C1 segment of cervical spinal cord (tissue), 14 donors: ENCODE measurements at places on chromosomes 1 and 21.

DNA sequence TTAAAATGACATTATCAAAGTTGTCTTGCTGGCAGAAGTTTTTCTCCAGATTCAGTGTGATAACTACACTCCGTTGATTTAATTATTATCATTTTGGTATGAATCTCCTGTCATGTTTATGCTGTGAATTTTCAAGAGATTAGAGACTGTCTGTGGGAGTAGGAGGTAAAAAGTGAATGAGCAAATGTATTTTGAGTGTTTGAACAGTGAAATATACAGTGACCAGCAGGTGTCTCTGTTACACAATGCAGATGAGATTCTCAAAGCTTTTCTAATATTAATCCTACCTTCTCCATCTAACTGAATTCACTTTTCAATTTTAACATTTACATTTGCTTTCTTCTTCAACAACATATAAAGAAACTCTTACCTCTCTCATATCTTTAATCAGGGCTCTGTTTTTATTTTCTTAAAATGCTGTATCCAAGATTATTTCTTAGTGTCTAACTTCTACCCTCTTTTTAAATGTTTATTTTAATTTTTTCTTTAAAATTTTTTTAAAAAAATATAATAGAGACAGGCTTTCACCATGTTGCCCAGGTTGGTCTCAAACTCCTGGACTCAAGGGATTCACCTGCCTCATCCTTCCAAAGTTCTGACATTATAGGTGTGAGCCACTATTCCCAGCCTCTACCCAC lies 20.9 kb upstream of the HSPA13 start:
- no peak for DNase-seq

- no peak for DNase-seq
Measured at GRCh38 chr21:43854773-43855633, 10.0 kb upstream of the AGPAT3 start.

DNA sequence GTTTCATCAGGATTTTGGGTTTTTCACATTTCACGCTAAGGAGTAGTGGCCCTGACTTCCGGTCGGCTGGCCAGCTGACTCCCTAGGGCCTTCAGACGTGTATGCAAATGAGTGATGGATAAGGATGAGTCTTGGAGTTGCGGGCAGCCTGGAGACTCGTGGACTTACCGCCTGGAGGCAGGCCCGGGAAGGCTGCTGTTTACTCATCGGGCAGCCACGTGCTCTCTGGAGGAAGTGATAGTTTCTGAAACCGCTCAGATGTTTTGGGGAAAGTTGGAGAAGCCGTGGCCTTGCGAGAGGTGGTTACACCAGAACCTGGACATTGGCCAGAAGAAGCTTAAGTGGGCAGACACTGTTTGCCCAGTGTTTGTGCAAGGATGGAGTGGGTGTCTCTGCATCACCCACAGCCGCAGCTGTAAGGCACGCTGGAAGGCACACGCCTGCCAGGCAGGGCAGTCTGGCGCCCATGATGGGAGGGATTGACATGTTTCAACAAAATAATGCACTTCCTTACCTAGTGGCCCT lies 23.1 kb upstream of the TNFRSF1B start:
- DNase-seq: no peak

DNA sequence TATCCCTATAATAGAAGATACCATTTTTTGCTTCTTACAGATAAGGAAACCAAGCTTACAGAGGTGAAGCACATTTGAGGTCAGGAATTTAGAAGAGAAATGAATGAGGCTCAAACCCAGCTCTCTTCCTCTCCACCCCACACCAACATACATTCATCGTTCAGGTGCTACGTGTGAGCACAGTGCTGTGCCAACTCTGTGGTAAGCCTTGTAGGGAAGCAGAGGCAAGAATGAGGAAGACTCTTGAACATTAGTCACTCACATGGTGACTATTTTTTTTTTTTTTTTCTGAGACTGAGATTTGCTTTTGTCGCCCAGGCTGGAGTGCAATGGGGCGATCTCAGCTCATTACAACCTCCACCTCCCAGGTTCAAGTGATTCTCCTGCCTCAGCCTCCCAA lies 314.0 kb downstream of the NTNG1 start:
- no peak for DNase-seq

DNA sequence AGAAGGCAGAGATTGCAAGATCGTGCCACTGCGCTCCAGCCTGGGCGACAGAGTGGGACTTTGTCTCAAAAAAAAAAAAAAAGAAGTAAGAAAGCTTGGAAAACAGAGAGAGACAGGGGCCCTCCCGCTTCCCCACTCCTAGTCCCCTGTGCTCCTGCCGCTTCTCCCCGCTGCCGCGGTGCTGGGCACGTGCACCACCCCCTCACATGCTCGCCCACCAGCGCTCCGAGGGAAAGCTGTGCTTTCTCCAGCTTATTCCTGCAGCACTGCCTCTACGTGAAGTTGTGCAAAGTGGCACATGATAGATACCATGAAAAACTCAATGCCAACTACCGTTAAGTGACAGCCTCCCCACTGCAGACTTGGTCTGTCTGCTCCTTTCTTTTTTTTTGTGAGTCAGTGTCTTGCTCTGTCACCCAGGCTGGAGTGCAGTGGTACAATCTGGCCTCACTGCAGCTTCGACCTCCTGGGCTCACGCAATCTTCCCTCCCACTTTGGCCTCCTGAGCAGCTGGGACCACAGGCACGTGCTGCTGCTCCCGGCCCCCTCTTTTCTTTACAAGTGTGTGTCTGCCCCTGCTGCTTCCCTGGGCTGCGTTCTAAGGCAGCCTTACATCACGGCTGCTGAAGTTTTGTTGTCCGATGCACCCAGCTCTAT lies 15.4 kb downstream of the SLX9 start:
- DNase-seq: no peak

DNA sequence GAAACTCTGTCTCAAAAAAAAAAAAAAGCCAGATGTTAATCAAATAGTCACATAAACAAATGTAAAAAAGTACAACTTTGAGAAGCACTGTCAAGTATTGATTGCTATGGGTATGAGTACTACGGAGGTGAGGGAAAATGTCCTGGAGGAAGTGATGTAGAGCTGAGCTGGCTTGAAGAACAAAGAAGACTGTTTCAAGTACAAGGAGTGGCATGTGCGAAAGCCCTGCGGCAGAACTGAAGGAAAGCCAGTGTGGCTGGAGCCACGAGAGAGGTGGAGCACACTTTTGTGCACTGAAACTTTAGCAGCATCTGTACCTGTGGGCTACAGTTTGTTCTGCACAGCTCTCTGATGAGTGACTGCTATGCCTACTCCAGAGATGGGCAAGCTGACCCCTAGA lies 5.4 kb upstream of the RPS6KA1 start:
- DNase-seq: no peak

- no peak for DNase-seq
Measured at GRCh38 chr21:35325953-35326352, 276.9 kb upstream of the RUNX1 start.

DNA sequence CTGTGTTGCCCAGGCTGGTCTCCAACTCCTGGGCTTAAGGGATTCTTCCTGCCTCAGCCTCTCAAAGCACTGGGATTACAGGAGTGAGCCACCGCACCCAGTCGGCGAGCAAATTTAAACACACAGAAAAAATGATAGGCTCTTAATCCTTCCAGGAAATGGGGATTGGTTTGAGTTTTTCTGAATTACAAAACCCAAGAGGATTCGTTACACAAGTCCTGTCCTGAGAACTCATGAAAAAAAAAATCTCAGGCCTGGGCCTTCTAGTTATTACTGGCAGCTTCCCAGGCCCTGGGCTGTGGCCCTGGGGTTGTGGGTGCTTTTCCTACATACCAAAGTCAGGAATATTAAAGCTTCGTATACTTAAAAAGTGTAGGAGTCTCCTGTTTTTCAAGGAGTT lies 6.3 kb upstream of the IFNGR2 start:
- no peak for DNase-seq

GRCh38 chr1:116308276-116308675 lies 64.8 kb upstream of the ATP1A1 start:
- DNase-seq: no peak

DNA sequence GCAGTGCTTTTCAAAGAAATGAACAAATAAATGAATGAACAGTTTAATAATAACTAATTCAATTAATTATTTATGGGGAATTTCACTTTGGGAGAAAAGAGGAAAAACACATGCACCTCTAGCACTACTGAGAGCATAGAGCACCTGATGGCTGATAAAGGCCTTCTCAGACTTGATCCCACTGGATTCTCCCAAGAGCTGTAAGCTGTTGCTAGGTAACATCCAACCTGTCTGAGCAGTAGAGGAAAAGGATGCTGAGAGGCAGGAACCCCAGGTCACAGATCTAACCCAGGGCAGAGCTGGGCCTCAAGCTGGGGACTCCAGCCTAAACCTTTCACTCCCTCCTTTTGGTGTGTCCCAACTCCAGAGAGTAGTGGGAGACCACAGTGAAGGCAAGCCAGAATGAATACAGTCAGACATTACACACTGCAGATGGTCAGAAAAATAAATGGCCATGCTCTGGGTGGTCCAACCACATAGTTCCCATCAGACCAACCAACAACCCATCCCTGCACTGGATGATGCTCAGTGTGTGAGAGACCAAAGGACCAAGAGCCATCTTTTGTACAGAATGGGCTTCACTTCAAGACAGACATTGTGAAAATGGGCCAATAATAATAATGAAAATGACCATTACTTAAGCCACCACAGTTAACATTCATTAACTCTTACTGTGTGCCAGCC lies 15.4 kb downstream of the TRABD2B start:
- DNase-seq: no peak

DNA sequence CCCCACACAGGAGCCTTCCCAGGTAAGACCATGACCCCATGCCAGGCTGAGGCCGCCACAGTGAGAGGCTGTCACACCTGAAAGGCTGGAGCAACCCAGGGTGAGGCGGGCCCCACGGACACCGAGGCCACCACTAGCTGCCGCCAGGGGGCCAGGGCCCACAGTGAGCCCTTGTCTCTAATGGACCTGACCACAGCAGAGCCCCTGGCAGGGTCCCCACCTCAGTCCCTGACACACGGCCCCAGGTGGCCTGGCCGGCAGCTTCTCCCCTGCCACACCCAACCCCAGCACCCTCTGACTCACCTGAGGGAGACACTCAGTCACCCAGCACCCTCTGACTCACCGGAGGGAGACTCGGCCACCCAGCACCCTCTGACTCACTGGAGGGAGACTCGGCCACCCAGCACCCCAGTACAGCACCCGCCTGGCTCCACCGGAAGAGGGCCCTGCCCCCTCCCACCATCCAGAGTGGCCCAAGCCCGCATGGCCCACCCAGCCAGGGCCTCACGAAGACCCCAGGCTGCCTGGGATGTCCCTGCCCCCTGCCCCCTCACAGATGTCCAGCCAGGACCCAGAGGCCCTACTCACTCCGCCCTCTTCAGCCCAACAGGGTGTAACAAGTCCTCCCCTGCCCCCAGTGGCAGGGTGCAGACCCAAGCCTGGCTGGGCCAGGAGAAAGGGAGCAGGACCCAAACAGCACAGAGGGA lies 4.4 kb downstream of the DVL1 start:
- DNase-seq: no peak

GRCh38 chr21:34969423-34970166 lies 79.5 kb downstream of the RUNX1 start:
- DNase-seq: no peak

GRCh38 chr21:36330904-36331303 lies 10.9 kb downstream of the MORC3 start:
- no peak for DNase-seq

DNA sequence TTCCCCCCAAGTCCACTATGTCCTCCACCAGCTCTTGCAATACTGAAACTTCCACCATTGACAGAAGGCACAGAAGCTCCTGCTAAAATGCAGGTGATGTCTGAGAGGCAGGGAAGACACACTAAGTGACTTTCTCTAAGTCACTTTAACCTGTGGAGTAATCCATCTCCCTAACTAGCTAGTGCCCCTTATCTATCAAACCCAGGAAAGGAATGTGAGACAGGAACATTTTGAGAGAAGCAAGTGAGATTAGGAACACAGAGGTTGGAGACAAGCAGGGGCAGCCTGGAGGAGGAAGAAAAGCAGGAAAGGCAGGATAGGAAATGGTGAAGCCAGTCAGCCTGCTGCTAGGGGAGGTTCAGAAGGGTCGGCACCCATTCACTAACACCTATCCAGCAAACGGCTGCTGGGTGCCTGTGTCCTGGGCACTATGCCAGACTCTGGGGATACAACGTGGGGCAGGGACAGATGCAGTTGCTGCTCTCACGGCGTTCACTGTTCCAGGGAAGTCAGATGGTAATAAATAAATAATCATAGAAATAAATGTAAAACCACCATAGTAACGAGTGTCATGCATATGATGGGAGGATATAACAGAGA lies 7.0 kb downstream of the GPA33 start:
- DNase-seq: no peak

DNA sequence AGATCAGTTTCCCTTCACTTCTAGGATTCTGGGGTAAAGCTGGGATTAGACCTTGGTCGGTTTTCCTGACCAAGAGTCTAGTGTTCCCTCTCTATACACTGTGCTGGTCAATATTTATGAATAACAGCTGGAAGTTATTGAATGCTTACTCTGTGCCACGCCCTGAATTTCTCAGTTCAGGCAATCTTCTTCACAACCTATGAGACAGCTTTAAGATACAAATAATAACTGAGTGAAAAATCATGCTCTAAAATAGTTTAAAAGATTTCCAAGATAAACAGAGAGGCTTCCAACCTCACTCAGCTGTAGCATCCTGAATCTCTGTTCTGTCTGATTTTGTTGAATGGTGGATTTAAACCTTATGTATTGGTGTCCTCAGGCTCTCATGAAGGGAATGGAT lies 72.2 kb downstream of the GNG12 start:
- DNase-seq: no peak

- no peak for DNase-seq
Measured at GRCh38 chr1:115465802-115466363, 127.8 kb upstream of the NGF start.

DNA sequence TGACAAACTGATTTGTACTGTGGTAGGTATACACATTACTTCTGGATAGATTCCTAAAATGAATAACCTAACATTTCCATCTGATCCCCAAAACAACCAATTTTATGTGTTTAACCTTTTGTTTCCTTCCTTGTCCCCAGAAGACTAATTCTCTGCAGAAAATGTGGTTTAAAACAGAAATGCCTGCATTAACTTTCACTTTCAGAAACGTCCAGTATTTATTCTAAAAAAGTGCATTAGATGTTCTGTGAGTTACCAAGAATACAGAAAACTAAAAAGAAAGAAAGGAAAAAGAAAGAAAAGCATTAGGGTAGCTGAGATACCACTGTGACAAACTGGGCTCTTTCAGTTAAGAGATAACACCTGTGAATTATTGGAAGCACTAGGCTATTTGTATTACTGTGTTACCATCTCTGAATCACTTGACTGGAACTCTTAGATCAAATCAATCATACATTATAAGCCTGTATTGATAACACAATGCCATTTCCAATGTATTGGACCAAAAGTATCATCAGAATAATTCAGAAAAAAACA lies 177.7 kb downstream of the NCAM2 start:
- DNase-seq: no peak

DNA sequence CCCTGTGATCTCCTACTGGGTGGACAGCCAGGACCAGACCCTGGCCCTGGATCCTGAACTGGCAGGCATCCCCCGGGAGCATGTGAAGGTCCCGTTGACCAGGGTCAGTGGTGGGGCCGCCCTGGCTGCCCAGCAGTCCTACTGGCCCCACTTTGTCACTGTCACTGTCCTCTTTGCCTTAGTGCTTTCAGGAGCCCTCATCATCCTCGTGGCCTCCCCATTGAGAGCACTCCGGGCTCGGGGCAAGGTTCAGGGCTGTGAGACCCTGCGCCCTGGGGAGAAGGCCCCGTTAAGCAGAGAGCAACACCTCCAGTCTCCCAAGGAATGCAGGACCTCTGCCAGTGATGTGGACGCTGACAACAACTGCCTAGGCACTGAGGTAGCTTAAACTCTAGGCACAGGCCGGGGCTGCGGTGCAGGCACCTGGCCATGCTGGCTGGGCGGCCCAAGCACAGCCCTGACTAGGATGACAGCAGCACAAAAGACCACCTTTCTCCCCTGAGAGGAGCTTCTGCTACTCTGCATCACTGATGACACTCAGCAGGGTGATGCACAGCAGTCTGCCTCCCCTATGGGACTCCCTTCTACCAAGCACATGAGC lies 17.2 kb upstream of the SLC25A44 start:
- no peak for DNase-seq
